ENCODE measurements at places on chromosomes 4 and X.

GRCh38 chr4:27973700-27974099, 1113.1 kb downstream of the STIM2 start:
- no peak overlapping the region for H3K4me3 ChIP-seq
- DNase-seq: no peak
- no peaks in the 10 kb centered on the region for H3K36me3 ChIP-seq
- no peaks in the 10 kb centered on the region for H3K27me3 ChIP-seq
- H3K4me1 ChIP-seq: no peaks in the 10 kb centered on the region

- no peaks in the 10 kb centered on the region for H3K4me1 ChIP-seq
- no peaks in the 10 kb centered on the region for H3K36me3 ChIP-seq
- no peak overlapping the region for H3K4me3 ChIP-seq
- H3K27me3 ChIP-seq: no peaks in the 10 kb centered on the region
- H3K27ac ChIP-seq: no peak overlapping the region
These were observed 581.4 kb downstream of the RAB28 start for GRCh38 chr4:12902735-12903134.

DNA sequence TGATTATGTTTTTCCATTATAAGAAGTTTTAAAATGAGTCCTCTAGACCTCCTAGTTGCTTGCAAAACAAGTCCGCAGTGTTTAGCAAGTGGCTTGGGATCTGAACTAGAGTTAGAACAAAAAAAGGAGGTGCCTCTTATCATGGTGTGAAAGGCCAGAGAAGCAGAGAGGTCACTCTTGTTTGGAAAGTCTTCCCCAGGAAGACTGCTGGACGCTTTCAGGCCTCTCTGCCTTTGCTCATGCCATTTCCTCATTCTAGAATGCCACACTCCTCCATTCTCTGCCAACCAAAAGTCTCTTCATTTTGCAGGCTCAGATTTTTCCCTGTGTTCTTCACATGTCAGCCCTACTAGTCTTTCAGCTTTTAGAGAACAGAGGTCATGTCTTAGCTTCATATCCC, 14.9 kb downstream of the PARM1 start:
- no peak overlapping the region for H3K4me3 ChIP-seq
- no peaks in the 10 kb centered on the region for H3K36me3 ChIP-seq
- no peak overlapping the region for H3K27ac ChIP-seq

GRCh38 chr4:176549161-176549865, 229.5 kb downstream of the SPCS3 start:
- no peaks in the 10 kb centered on the region for H3K36me3 ChIP-seq
- DNase-seq: no peak
- no peak overlapping the region for H3K27ac ChIP-seq
- no peaks in the 10 kb centered on the region for H3K4me1 ChIP-seq
- H3K4me3 ChIP-seq: no peak overlapping the region

GRCh38 chrX:132750331-132751062, 207.9 kb downstream of the HS6ST2 start:
- H3K4me3 ChIP-seq: no peak overlapping the region
- H3K27me3 ChIP-seq: no peaks in the 10 kb centered on the region
- no peaks in the 10 kb centered on the region for H3K4me1 ChIP-seq
- no peaks in the 10 kb centered on the region for H3K36me3 ChIP-seq
- no peak for DNase-seq
- H3K27ac ChIP-seq: no peak overlapping the region

GRCh38 chrX:20802036-20802435, 535.3 kb upstream of the RPS6KA3 start:
- no peak for DNase-seq
- no peaks in the 10 kb centered on the region for H3K4me1 ChIP-seq
- H3K36me3 ChIP-seq: no peaks in the 10 kb centered on the region
- H3K27ac ChIP-seq: no peak overlapping the region

- H3K27me3 ChIP-seq: no peaks in the 10 kb centered on the region
- no peak overlapping the region for H3K4me3 ChIP-seq
These were observed 161.4 kb upstream of the RADX start for GRCh38 chrX:106450405-106450804.

GRCh38 chr4:185142564-185142911, 528 bp upstream of the SLC25A4 start:
- no peak for DNase-seq
- H3K4me3 ChIP-seq: peak overlapping the region; percentile 77
- H3K27ac ChIP-seq: peak overlapping the region; percentile 89
- H3K36me3 ChIP-seq: no peaks in the 10 kb centered on the region
- no peaks in the 10 kb centered on the region for H3K27me3 ChIP-seq

DNA sequence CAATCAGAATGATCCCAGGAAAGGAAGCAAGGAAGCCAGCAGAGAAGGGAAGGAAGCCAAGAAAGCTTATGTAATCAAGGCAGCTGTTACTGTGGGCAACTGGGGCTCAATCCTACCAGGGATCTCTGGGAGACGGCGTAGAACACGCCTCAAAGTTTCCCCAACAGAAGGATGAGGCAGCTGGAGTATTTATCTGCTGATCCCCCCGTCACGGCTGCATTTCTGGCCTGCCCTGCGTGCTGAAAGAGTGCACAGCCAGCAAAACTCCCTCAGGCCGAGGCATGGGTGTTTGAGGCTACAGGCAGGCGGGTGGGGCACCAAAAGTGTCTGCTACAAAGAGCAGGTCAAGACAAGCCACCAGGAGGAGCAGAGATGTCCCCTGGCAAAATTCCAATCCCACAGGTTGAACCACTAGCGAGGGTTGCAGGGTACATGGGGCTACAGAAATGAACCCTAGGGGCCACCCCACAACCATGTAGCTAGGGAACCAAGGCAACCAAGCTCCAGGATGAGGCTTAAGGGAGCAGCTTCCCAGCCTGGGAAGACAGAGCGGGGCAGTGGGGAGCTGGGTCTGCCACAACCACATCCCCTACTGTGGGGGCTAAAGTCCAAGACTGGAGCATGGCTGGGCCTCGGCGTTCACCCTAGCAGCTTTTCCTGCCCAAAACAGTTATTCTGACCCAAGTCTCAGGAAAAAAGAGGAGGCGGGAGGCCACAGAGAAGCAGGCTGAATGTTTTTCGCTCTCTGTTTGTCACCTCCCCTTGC, 113.4 kb downstream of the BCOR start:
- no peaks in the 10 kb centered on the region for H3K36me3 ChIP-seq
- H3K4me1 ChIP-seq: no peaks in the 10 kb centered on the region
- no peak overlapping the region for H3K27ac ChIP-seq
- H3K4me3 ChIP-seq: no peak overlapping the region
- DNase-seq: no peak

GRCh38 chrX:103356858-103357257, 552 bp downstream of the TCEAL9 start:
- no peaks in the 10 kb centered on the region for H3K36me3 ChIP-seq
- no peaks in the 10 kb centered on the region for H3K27me3 ChIP-seq
- peak overlapping the region; percentile 34 for H3K4me3 ChIP-seq
- H3K27ac ChIP-seq: peak overlapping the region; percentile 53
- DNase-seq: no peak
- H3K4me1 ChIP-seq: no peaks in the 10 kb centered on the region

- H3K27me3 ChIP-seq: no peaks in the 10 kb centered on the region
- no peak overlapping the region for H3K4me3 ChIP-seq
- peak; percentile 50 for DNase-seq
- peaks cover 18% of the 10 kb centered on the region for H3K4me1 ChIP-seq
These were observed 178.4 kb upstream of the GALNT7 start for GRCh38 chr4:172989984-172990820.

DNA sequence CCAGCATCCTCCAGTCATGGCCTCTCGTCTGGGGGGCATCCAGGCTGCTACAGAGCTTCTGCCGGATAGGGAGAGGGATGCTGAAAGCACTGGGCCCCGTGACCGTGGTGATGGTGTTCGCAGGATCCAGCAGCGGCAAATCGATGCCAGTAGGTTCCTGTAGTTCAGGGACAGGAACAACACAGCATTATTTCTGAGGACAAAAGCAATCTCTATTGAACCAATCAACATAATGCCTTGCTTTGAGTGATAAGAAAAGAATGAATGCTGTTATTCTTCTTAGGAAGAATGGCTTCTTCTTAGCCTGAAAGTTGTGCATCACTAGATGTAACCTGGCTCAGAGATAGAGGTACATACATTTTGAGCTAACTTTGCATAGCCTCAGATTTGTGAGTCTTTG, 378.6 kb downstream of the UNC5C start:
- H3K4me1 ChIP-seq: no peaks in the 10 kb centered on the region
- H3K4me3 ChIP-seq: no peak overlapping the region
- no peak for DNase-seq
- H3K36me3 ChIP-seq: no peaks in the 10 kb centered on the region

DNA sequence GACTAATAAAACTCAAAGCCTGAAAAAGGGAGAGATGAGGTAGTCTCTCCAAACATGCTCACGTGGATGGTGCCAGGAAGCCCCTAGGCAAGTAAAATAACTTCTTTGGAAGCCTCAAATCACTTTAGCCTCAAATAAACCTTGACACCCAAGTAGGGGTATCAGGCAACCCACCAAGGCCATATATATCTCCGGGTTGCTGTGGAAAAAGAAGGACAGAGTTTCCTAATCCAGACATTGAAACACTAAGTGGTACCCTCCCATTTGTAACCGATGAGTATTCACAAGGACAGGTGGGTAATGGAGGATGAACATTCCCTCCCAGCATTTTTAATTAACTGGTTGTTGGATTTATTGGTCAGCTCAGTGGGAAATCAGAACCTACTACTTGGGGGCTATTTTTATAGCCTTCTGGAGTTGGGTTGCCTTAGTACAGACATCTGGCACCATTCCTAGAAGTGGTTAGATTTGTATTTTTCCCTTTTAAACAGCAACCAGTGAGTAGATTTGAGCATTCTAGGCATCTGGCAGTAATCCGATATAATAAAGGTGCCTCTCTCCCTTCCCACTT, 87.7 kb downstream of the GPC3 start:
- no peaks in the 10 kb centered on the region for H3K27me3 ChIP-seq
- DNase-seq: no peak
- H3K4me3 ChIP-seq: no peak overlapping the region
- no peaks in the 10 kb centered on the region for H3K4me1 ChIP-seq
- H3K27ac ChIP-seq: no peak overlapping the region

GRCh38 chr4:14269824-14270223, 642.3 kb upstream of the BOD1L1 start:
- no peaks in the 10 kb centered on the region for H3K4me1 ChIP-seq
- H3K36me3 ChIP-seq: no peaks in the 10 kb centered on the region
- H3K27me3 ChIP-seq: no peaks in the 10 kb centered on the region

DNA sequence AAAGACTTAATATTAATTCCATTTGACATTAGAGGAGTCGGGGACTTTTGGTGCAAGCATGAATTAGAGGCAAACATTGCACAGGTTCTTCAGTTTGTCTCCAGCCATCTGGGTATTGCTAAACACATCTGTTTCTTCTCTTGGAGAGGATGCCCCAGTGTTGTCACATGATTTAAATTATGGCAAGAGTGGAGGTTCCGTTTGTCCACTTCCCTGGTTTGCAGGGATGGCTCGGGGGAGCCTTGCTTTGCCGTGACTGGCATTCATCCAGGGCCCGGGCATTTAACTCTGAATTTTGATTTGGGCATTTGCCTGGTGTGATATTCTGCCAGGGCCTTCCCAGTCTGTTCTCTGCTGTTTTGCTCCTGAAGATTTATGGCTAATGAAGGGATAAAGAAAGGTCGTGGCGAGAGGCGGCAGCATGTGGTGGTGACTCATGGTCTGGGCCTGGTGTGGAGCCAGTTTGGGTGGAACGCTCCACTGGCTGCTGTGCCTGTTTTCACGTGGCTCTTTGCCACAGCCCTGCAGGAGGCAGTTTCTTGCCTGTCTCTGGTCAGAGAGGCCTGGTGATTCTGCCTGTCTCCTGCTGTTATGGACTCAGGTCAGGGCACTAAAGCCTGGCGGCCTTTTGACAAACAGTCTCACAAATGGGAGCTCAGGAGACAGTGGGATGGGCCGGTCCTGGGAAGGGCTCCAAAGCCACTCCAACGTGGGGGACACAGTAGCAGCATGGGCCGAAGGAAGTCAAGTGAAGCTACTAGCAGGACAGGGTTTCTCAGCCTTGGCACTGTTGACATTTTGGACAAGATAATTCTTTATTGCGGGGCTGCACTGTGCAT, 99.4 kb upstream of the PGRMC2 start:
- peaks cover 24% of the 10 kb centered on the region for H3K4me1 ChIP-seq
- peak; percentile 23 for DNase-seq
- H3K27me3 ChIP-seq: no peaks in the 10 kb centered on the region
- peak overlapping the region; percentile 62 for H3K27ac ChIP-seq

GRCh38 chr4:173370130-173370476, 651 bp upstream of the SAP30 start:
- H3K4me3 ChIP-seq: peak overlapping the region; percentile 79
- H3K4me1 ChIP-seq: no peaks in the 10 kb centered on the region
- H3K27ac ChIP-seq: peak overlapping the region; percentile 90
- peak; percentile 69 for DNase-seq
- H3K27me3 ChIP-seq: no peaks in the 10 kb centered on the region
- H3K36me3 ChIP-seq: no peaks in the 10 kb centered on the region

DNA sequence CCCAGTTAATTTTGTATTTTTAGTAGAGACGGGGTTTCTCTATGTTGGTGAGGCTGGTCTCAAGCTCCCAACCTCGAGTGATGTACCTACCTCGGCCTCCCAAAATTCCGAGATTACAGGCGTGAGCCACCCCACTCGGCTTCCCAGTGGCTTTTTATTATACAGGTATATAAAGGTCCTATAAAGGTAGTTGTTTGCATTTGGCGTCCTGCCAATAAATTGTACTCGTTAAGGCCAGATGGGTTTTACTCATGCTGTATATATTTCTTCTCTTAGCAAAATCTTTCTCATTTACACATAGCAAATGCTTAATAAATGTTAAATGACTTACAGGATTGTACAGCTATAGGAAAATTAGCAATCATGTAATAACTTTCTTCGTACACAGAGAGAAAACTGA, 6.9 kb downstream of the SHROOM3 start:
- H3K27ac ChIP-seq: no peak overlapping the region
- no peak overlapping the region for H3K4me3 ChIP-seq
- H3K36me3 ChIP-seq: no peaks in the 10 kb centered on the region
- H3K4me1 ChIP-seq: no peaks in the 10 kb centered on the region

DNA sequence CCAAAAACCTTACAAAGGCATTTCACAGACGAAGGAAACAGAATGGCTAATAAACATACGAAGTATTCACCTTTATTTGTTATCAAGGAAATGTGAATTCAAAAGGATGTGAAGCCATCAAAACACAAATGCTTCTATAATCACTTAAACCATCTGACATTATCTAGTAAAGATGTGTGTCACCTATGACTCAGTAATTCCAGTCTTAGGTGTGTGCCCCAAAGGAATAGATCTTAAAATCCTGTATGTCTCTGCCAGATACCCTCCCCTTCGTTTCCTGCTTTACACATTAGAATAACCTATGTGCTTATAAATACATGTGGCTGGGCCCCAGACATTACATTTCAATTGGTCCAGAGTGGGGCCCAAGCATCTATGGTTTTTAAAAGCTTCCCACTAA, 41.8 kb upstream of the CEP135 start:
- H3K27me3 ChIP-seq: no peaks in the 10 kb centered on the region
- peaks cover 26% of the 10 kb centered on the region for H3K36me3 ChIP-seq
- DNase-seq: no peak
- no peaks in the 10 kb centered on the region for H3K4me1 ChIP-seq
- H3K4me3 ChIP-seq: no peak overlapping the region

DNA sequence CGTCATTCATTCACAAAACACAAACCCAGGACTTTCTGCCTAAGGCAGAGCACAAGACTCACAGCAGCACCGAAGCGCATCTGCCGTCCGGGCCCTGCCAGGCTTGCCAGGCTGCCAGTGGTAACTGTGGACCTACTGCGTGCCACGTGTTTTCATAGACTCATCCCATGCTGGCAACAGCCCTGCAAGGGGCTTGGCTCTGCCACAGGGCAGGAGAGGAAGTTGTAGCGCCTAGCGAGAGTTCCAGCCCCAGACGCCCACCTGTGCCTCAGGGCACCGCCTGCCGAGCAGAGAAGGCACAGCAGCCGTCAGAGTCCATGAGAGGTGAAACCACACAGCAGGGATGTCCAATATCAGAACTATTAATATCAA, 18.9 kb upstream of the MRFAP1 start:
- H3K27ac ChIP-seq: no peak overlapping the region
- no peak for DNase-seq

GRCh38 chrX:100674705-100675104, 30.7 kb downstream of the SRPX2 start:
- H3K36me3 ChIP-seq: no peaks in the 10 kb centered on the region
- no peaks in the 10 kb centered on the region for H3K27me3 ChIP-seq
- H3K27ac ChIP-seq: no peak overlapping the region
- no peak overlapping the region for H3K4me3 ChIP-seq
- DNase-seq: no peak
